ENCODE measurements at places on chromosomes 4 and X.

DNA sequence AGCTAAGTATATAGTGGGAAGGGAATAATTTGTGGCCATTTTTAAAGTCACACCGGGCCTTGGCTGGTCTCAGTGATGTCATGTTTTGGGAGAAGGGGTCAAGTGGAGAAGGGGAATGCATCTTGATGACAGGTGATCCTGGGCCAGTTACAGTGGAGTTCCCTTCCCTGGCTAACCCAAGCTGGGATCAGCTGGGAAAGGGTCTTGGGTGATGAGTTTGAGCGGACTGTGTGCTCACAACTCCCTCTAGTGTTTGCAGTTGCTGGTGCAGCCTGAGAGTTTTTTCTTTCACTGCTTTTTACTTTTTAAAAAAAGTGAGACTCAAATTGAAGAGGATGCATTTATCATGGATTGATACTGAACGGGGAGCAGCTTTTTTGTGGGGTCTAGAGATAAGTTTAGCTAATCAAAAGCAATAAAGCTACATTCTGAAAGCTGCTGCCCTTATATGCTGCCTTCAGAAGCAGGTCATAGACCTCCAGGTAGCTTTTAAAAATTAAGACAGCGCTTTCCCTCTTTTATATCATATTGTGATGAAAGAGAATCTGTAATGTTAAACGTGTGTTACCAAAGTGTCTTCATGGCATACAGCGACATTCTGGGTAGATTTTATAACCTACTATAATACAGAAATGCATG, 164.7 kb downstream of the DCLK2 start:
- peak; percentile 25 for DNase-seq

DNA sequence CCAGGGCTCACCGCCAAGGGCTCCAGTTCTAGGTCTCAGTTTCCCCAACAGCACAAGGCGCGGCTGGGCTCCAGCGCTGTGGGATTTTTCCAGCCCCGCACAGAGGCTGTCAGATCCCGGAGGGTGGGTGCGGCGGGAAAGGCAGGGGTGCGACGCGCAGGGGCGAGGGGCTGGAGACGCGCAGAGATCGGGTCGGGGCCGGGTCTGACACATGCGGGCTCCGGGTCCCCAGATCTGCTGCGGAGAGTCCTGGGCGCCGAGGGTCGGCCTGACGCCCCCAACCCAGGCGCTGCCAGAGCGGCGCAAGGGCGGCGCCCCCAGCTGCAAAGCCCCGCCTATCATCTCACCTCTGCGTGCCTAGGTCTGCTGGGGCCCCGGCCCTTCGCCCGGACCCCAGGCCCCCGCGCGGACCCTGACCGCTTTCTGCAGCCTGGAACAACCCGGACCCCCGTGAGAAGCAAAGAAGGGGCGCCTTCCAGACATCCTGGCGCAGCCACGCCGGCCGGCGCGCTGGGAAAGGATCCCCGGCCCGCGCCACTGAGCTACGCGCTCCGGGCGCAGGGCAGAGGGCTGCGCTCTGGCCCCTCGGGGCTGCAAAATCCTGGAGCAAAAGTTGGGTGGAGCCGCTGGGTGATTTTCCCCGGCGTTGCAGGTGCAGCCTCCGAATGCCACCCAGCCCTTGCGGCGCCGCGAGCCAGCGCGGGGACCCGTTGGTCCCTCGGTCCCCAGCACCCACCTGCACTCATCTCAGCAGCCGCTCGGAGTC, 486 bp downstream of the ABLIM2 start:
- no peak for DNase-seq

DNA sequence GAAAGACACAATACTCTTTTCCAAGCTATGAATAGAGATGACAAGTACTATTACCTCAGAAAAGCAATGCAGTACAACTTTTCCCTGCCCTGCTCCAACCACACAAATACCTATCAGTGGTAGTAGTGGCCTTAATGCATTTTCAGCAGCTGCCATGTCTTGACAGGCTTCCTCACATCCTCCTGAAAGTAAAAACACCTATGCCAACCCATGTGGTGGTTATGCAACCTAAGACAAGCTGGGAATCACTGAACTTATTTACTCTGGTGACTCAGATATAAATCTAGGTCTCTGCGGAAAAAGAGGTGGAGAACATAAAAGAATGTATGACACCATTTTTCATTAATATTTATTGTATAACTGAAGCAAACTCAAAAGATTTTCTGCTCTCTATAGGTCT, 14.5 kb downstream of the WDFY3 start:
- DNase-seq, result no peak

DNA sequence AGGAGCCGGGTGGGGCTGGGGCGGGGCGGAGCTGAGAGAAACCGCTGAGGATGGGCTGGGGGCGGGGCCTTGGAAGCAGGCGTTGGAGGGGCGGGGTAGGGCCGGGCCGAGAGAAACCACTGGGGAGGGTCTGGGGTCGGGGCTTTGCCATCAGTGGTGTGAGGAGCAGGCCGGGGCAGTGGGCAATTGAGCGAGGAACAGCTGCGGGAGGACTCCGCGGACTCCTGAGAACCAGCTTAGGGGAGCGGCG, 1.3 kb upstream of the EOLA2 start:
- DNase-seq, result no peak

DNA sequence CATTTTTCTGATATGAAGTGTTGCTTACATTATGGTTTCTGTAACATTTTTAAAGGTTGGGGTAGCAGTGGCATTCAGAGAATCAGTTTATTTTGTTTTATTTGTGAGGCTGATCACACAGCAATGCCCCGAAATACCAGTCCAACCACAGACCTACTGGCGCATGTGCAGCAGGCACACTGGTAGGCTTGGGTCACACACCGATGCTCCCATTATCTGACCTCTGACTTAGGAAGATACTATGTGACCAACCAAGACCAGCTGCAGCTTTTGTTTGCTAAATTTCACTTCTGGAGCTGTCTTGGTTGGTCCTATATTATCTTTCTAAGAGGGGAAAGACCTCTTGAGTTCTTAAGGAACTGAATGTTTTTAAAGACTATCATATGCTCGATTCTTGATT, 18.7 kb downstream of the PGM2 start:
- DNase-seq, result no peak

GRCh38 chr4:740011-740410, 34.4 kb downstream of the PCGF3 start:
- DNase-seq, result no peak

DNA sequence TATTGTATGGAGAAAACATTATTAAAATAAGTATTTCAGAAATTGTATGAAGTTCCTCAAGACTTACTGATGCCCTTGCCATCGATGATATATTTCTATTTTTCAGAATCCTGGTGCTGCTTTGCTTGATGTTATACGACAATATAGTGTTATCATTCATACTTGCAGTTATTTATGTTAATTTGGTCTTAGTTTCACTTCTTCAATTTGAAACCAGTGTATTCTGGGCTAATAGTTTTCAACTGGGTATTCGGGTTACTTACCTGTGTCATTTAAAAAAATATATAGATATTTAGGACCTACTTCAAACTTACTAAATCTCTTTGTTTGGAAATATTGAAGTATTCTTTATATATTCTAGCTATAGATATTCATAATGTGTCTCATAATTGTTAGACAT, 1414.7 kb downstream of the C4orf33 start:
- DNase-seq, result no peak

- DNase-seq, result no peak
Observed at GRCh38 chr4:67465032-67465762, 80.1 kb downstream of the CENPC start.

- no peak for DNase-seq
Observed at GRCh38 chrX:131739823-131740222, 195.9 kb downstream of the OR13H1 start.

DNA sequence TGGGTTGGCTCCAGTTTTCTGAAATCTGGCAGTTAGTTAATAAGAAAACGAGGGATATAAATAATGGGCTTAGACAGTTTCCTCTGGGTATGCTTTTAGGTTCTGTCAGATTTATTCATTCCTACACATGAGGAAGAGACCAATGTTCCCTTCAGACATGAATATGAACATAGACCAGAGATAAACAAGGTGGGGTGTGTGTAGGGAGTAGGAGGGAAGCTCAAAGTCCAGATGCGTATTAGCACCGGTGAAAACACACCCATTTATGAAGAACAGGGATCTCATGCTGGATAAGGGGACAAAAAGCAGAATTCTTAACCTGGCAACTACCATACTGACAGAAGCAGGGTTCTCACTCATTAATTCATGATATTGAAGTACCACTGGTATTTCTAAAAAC, 223.0 kb downstream of the SOWAHB start:
- DNase-seq, result no peak

GRCh38 chr4:76078033-76078613, 3.6 kb downstream of the ART3 start:
- no peak for DNase-seq

DNA sequence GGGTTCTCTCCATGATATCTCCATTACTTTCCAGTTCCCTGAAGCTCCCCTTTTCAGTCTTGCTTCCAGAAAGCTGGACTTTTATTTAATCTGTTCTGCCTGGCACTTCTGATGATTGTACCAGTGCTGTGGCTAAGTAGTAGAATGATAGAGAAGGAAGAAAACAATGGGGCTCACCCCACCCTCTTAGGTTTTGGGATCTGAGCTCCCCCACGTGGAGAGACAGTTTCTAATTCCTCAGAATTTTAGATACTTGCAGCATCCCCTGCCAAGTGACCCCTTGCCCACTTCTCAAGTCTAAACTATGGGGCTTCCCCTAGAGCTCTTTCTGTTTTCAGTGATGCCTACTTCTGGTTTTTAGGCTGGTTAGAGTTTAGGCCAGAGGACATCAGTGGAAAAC, 73.9 kb downstream of the GC start:
- DNase-seq, result no peak

GRCh38 chrX:51098046-51098445, 187.5 kb downstream of the BMP15 start:
- DNase-seq, result no peak

GRCh38 chr4:110754716-110755115, 131.8 kb upstream of the PITX2 start:
- DNase-seq, result peak; percentile 72

GRCh38 chr4:120995266-120996010, 72.9 kb upstream of the PRDM5 start:
- DNase-seq, result peak; percentile 9

DNA sequence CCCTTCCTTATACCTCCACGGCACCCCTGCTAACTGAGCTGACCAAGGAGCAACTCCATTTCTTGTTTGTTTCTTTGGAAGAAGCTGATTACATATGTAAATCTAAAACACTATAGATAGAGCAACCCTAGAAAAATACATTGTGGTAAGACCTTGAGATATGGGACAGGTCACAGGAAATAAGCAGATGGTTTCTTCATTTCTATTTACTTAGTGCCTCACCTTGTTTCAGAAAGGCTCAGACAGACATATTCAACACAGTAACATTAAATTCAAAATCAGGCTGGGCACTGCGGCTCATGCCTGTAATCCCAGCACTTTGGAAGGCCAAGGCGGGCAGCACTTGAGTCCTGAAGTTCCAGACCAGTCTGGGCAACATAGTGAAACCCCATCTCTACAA, 47.3 kb downstream of the IRF2 start:
- no peak for DNase-seq

GRCh38 chr4:95494186-95494585, 54.6 kb downstream of the UNC5C start:
- no peak for DNase-seq

DNA sequence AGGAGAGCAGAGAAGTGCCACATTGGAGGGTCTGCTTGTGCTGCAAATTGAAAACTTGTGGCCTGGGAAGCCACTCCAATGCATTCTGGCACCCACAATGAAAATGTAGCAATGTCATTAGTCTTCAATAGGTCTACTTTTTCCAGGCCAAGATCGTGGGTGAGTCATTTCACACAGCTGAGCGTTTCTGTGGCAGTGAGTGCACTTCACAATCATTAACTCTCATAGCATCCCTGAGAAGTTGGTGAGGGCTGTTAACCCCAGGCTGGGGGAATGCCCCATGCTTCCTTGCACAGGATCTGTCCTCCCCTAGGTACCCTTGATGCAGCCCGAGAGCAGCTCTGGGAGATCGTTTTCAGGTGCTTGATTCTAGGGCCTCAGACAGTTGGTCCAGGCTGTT, 196.8 kb upstream of the ATP6AP2 start:
- no peak for DNase-seq

DNA sequence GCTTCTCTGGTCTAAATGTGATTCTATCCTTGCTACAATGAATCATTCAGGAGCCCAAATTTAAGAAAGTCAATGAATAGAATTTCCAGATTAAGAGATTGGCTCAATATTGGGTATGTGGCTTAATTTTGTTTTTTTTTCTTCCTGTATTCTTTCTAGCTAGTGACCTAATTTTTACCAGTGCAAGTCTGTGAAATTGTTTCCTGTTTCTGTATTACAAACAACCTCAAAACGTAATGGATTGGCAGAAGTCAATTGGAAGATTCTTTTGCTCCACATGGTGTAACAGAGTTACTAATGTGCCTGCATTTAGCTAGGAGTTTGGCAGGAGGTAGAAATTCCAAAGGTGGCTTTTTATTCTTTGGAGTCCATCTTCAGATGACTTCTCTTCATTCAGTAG, 17.6 kb downstream of the DYNLT3 start:
- DNase-seq, result no peak

GRCh38 chr4:4269856-4270255, 20.1 kb downstream of the LYAR start:
- no peak for DNase-seq

- no peak for DNase-seq
Observed at GRCh38 chr4:152959080-152959479, 23.0 kb downstream of the FHDC1 start.

GRCh38 chr4:176883108-176883550, 90.4 kb upstream of the VEGFC start:
- DNase-seq, result no peak

DNA sequence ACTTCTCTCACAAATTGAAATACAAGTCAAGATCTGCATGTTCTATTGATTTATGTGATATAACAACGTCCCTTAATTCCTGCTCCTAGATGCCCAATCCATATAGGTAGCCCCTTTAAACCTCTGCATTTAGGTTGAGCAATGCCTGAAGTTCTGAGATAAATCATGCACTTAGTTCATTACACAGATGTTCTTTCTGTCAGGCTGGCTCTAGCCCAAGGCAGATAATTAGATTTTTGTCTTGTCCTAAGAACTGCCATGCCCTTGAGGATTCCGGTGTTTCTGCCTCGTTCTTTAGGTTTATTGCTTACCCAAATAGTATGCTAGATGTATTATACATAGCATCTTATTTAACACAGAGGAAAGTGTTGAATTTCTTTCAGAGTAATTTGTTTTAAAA, 143.1 kb downstream of the TRAM1L1 start:
- DNase-seq, result no peak

DNA sequence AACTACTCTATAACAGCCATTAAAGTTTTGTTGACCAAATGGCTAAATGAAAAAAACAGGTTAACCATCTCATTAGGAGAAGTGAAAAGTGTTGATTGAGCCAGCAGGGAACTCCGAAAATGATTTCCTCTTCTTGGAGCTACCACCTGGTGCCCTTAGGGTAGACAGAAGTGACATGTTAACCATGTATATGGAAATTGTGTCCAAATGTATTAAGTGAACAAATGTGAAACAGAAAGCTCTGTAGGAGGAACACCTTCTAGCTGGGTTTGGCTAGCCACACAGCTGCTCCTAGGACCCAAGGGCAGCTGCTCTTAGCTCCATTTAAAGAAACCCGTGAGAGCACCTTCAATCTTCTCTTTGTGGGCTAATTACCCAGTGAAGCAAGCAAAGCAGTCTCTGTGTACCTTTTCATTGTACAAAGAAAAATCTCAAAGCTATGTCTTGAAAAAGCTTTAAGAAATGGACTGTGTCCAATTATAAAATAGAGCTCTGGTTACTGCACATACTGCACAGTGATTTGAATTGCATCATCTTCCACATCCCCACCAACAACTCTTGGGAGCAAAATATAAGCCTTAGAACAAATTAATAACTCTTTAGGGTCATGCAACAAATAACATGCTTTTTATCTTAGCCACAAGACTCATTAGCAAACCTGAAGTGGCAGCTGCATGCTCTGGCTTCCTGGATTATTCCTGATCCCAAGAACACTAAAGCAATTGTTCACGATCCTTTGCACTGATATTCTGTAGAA, 59.2 kb upstream of the PARM1 start:
- DNase-seq, result no peak
